NCI-H526 treated with DMSO at 0.1 percent for 48 hours (cell line): ENCODE measurements at places on chromosomes 7 and 10.

DNA sequence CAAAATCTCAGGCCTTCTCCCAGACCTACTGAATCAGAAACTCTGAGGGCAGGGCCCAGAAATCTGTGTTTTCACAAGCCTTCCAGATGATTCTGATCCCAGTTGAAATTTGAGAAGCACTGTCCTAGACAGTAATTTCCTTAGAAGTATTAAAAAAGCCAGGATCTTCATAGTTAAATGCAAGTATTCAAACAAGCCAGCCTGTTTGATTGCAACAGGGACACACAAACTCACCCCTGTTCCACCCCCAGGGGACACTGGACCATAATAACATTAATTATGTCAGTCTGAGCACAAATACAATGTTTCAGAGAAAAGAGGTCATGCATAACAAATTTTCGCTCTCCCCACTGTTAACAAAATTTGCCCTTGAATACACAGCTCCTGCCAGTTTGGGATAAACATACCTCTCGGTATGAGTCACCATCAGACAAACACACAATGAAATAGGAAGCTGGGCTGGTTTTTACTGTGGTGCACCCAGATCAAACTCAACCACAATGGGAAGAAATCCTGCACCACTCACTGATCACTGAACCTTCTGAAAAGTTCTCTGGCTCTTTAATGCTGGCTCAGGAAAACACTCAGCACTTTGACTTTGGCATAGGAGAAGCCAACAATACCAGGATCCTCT is 34.3 kb downstream of the ABLIM1 start:
- DNase-seq: no peak

GRCh38 chr10:97043563-97043855 is 142.2 kb downstream of the SLIT1 start:
- DNase-seq: no peak

DNA sequence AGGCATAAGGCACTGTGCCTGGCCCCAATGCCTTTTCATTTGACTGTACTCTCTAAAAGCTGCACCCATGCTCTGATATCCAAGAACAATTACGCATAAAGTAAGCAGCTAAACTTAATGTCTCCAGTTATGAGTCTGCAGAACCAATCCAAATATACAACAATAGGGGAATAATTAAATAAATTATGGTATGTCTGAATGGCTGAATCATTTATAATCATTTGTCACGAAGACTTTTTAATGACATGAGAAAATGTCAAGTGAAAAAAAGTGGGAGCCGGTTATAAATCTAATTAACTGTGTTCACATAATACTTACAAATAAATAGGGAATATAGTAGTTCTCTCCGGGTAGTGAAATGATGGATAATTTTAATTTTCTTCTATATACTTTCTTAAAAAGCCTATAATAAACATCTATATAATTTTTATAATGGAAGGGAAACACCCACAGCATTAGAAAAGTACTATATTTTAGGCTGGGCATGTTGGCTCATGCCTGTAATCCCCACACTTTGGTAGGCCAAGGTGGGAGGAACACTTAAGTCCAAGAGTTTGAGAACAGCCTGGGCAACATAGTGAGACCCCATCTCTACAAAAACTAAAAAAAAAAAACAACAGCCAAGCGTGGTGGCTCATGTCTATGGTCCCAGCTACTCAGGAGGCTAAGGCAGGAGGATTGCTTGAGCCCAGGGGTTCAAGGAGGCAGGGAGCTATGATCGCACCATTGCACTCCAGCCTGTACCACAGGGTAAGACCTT is 14.2 kb downstream of the SLC37A3 start:
- no peak for DNase-seq

DNA sequence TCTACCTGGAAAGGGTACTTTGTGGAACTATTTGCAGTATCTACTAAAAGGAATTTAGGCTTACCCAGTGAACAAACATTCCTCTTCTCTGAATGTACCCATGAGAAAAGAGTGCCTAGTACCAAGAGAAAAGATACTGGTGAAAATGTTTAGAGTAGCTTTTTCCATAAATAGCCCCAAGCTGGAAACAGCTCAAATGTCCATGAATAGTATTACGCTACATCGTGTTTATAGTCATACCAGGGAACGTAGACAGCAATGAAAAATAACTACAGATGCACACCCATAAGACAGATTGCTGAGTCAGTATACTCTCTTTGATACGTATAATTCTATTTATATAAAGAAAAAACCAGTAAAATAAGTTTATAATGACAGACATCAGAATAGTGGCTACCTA is 285.9 kb downstream of the KLF6 start:
- no peak for DNase-seq

DNA sequence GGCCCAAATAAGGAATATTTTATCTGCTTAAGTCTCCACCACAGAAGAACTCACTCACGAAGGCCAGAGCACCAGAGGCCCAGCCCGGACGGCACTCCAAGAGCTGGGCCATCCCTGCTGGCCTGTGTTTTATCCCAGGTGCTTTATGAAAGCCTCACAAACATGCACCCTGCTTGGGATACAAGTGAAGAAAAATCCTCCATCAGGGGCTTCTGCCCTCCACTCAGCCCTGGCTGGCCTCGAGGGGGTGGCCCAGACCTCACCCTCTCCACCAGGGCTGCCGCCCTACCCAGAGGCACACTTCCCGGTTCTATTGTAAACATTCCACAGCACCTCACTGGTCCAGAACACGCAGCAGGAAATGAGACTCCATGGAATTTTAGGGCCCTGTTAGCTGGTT is 19.8 kb upstream of the DNAAF5 start:
- no peak for DNase-seq

DNA sequence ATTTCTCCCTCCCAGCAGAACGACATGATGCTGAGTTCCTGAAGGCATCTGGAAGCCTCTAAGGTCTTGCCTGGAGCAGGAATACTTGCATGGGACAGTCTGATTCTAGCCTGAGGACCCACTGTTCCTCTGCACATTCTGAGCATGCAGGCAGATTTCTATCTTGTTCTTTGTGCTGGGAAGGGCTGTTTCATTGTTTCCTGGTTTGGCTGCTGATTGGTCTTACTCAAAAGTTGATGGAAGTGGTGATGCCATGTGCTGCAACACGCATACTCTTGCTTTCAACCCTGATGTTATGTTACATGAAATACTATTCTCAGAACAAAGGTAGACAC is 307.0 kb downstream of the GATA3 start:
- no peak for DNase-seq

DNA sequence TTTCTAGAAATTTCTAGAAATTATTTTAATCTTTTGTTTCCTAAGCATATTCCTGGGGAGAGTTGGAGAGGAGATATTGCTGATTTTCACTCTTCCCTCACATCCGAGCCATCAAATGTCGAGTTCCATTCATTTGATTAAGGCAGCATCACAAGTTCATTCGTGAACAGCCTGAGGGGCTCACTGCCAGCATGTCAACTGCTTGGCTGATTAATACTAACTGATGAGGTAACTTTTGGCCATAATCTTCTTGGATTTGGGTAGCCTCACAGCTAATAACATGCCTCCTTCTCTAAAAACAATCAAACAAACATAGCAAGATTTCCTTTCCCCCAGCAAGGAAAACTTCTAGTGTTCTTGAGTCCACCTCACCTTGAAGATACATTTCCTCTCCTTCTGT is 87.1 kb upstream of the AFAP1L2 start:
- DNase-seq: no peak

DNA sequence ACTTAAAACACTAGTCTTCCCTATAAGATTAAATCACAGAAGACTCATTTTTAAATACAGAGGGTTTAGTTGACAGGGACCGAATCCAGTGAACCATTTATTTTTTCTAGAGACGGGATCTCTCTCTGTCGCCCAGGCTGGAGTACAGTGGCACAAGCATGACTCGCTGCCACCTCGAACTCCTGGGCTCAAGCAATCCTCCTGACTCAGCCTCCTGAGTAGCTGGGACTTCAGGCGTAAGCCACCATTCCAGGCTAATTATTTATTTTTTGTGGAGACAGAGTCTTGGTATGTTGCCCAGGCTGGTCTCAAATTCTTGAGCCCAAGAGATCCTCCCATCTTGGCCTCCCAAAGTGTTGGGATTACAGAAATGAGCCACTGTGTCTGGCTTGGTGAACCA is 20.9 kb upstream of the LYZL1 start:
- no peak for DNase-seq

DNA sequence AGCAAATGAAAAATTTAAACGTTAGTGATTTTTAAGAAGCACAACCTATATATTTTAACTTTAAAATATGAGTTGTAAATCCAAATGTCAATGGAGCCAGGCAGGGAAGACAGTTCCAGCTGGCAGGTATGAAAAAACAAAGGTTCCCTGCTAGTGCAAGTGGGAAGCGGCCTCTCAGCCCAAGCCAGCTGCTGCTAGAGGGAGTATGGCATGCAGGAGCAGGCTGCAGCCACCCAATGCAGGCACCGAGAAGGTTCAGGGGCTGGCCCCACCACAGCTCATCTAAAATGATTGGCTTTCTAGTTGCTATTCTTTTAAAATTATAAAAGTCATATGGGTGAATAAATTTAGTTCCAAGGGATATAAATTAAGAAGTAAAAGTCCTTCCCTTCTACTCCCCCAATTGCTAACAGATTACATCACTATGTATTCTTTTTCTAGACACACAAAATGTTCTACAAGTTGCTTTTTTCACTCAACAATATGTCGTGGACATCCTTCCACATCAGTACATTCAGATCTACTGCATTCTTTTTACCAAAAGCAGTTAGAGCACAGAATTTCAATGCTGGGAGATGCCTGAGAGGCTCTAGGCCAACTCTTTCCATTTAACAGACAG is 69.3 kb downstream of the SGMS1 start:
- DNase-seq: no peak

GRCh38 chr7:14271441-14271840 is 282.0 kb upstream of the ETV1 start:
- no peak for DNase-seq

DNA sequence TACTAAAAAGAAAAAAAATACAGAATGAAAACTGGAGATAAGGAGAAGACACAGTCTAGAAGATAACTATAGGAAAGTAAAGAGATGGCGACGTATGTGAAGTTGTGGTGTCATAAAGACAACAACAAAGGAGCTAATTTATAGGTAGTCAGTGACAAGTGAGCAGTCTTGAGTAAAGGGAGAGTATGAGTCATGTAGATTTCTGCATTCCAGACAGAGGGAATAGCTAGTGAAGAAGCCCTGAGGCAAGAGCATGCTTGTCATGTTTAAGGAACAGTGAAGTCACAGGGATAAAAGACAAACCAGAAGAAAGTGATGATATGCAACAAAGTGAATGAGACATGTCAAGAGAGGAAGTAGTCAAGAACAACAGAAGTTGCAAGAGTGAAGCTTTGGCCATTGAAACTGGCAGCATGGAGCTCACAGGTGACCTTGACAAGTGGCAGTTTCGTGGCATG is 2.3 kb upstream of the MIOS start:
- no peak for DNase-seq

GRCh38 chr7:134209322-134210015 is 82.3 kb downstream of the LRGUK start:
- DNase-seq: no peak

DNA sequence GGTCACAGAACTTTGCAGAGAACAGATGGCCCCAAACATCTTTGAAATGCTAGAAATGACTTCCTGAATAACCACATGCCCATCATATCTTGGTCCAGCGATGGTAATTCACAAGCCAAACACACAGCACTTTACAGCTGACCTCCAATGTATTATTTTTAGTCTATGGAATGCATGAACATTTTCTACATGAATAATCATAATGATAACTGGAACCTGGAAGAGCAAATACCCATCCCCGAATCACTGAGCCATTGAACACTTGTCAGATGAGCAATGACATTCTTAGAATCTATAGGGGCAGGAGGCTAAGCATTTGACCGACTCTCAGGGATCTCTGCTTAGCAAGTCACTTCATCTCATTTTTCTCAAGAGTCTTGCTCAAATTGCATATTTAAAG is 167.3 kb downstream of the CREB5 start:
- no peak for DNase-seq

GRCh38 chr10:87538092-87539015 is 33.7 kb downstream of the MINPP1 start:
- no peak for DNase-seq
